Panc1 (cell line): ENCODE measurements at places on chromosomes 12 and 14. TPM values are rescaled to one million over a fixed set of nuclear protein-coding genes. Genes with fewer than 3 reads are reported as not detected.

GRCh38 chr14:38078393-38078792 lies 129.3 kb upstream of the SSTR1 start:
- no peak for DNase-seq

The IL22 gene
- not detected for total RNA-seq

GRCh38 chr12:19373586-19373985 lies 65.7 kb upstream of the AEBP2 start:
- DNase-seq, result no peak

DNA sequence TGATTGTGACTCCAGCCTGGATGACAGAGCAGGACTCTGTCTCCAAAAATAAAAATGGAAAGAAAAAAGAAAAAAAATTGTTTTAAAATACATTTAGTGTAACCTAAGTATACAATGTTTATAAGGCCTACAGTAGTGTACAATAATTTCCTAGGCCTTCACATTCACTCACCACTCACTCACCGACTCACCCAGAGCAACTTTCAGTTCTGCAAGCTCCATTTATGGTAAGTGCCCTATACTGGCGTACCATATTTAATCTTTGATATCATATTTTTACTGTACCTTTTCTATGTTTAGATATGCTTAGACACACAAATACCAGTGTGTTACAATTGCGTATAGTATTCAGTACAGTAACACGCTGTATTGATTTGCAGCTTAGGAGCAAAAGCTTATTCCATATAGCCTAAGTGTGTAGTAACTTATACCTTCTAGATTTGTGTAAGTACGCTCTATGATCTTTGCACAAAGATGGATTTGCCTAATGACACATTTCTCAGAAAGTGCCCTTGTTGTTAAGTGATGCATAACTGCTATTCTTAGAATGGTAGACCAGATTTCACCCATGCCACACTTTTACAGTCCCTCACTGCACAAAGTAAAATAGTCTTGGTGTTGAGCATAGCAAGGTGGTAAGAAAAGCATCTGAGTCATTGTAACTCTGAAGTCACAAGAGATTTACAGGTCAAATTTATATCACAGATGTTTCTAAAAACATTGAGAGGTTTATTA lies 151.9 kb downstream of the LRRK2 start:
- no peak for DNase-seq

DNA sequence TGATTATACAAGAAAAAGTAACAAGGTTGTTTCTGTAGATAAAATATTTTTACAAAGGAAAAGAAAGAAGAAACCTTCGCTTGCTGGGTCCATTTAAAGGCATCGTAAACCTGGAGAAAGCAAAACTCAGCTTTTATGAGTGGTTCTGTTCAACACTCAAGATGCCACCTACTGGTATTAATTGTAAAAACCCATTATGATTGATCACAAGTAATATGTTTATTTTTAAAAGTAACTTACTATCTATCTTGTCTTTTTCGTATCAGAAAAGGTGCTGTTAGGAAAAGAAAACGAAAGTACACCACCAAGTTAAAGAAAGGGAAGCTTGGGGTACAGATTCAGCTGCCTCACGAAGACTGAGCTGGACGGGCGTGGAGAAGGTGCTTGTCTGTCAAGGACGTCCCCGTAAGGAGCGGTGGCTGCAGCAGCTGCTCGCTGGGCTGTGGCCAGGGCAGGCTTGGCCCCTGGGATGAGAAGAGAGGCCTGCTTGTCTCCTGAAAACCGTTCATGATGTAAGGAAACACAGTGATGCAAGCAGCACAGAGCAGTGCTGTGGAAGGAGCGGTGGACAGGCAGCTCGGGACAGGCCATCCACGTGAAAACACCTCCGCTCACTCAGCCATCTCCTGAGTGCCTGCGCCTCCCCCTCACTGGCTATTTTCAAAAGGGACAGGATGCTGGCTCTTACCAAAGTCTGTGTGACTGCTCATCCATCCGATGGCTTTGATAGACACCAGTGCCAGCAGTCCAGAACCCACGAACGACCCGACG lies 25.0 kb downstream of the SLC15A4 start:
- DNase-seq, result no peak

DNA sequence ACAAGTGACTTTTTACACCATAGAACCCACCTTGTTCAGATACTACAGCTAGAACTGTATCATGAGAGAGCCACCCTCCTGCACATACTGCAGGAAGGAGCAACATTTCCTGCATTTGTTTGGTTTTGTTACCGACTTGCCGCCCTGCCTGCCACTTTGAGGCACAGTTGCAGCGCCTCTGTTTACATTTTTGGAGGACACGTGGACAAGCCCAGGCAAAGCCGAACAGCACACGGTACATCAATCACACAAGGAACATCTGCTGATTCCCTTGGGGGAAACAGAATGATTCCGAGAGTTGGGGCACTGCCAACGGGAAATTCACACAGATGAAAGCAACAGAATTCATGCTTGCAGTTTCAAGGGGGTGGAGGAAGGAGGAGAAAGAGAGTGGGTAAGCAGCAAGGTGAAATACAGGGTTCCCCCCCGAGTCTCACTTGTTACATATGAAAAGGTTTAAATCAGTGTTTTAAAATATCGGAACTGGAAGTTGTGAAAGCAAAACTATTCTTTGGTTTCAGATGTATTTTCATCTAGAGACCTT lies 110.7 kb downstream of the BTG1 start:
- no peak for DNase-seq

The MYRFL gene
- total RNA-seq, result not detected

- DNase-seq, result no peak
Measured at GRCh38 chr14:59707778-59708561, 131.4 kb upstream of the CCDC175 start.

DNA sequence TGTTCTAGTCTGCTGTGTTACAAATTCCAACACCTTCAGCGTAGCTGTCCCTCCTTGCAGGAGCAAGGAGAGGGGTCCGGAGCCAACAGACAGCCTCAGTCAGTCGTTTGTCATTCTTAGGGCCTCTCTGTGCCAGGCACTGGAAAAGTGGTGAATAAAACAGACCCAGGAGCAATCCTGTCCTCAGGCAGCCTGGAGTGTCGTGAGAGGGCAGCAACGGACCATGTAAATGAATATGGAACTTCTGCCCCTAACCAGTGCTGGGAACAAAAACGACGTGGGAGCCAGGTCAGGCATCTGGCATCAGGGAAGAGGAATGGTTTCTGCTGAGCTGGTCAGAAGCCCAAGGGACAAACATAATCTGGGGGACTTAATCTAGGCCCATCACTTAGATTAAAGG lies 64.8 kb upstream of the PSMC1 start:
- no peak for DNase-seq

- DNase-seq, result no peak
Measured at GRCh38 chr12:128790221-128790620, 33.5 kb downstream of the SLC15A4 start.
